Activated CD4-positive, alpha-beta memory T cell treated with anti-CD3 and anti-CD28 coated beads, Interleukin-2, amount 10 ng/mL, durations not matched to agents 7 days and 5 days (primary cell): ENCODE measurements at places on chromosomes 2 and 18.

DNA sequence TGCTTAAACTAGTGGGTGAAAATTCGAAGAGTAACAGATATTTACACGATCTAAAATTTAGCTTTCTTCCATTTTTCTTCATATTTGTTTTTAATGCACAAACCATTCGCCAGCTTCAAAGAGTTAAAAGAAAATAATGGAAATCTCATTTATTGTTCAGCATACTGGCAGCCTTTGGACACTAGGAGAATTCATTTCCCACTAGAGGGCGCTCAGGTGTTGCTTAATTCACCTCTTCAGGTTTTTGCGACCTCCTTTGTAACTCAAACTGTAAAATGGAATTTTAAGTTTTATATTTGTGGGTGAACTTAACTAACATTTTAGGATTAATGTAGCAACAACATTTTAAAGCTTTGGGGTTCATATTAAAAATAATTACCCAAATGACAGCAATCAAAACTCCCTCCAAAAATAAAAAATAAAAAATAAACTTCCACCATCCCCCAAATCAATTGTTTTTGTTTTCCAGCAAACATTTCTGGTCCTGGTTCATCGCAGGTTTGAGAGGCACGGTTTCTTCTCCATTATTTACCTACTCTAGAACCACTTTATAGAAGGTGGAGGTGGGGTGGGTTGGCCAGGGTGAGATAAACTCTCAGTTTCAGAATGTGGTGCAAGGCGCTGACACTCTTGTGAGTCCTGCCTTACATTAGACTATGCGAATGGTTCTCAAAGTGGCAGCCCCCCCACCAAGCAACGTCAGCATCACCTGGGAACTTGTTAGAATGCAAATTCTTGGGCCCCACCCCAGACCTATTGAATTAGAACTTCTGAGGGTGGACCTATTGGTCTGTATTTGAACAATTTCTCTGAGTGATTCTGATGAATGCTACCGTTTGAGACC, 24.7 kb upstream of the PNPT1 start:
- no peak overlapping the region for H3K4me3 ChIP-seq
- no peak overlapping the region for H3K27ac ChIP-seq
- peaks cover 1% of the 10 kb centered on the region for H3K27me3 ChIP-seq
- no peaks in the 10 kb centered on the region for H3K4me1 ChIP-seq
- no peaks in the 10 kb centered on the region for H3K36me3 ChIP-seq
- peak; percentile 38 for DNase-seq

GRCh38 chr18:68800075-68800474, 2.2 kb downstream of the CCDC102B start:
- no peaks in the 10 kb centered on the region for H3K27me3 ChIP-seq
- H3K27ac ChIP-seq, result no peak overlapping the region
- H3K4me1 ChIP-seq, result no peaks in the 10 kb centered on the region
- no peak for DNase-seq
- no peaks in the 10 kb centered on the region for H3K36me3 ChIP-seq
- no peak overlapping the region for H3K4me3 ChIP-seq

DNA sequence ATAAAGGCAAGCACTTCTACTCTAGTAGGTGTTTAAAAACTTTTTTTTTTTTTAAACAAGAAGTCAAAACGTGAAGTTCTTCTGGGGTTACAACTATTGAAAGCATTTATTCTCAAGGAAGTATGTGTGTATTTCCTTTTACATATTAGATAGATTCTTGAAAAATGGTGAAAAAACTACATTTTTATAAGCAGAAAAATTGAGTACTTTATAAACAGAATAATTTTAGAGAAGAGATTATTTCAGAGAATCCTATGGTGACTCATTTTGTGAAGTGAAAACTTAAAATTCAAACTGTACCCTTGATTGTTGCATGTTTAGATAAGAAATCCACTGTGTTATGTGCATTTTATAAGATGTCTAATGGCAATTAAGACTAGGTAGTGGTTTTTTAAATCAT, 2.9 kb downstream of the EML4 start:
- H3K27me3 ChIP-seq, result no peaks in the 10 kb centered on the region
- no peak overlapping the region for H3K27ac ChIP-seq
- H3K36me3 ChIP-seq, result peaks cover 21% of the 10 kb centered on the region
- no peak overlapping the region for H3K4me3 ChIP-seq
- peaks cover 37% of the 10 kb centered on the region for H3K4me1 ChIP-seq

DNA sequence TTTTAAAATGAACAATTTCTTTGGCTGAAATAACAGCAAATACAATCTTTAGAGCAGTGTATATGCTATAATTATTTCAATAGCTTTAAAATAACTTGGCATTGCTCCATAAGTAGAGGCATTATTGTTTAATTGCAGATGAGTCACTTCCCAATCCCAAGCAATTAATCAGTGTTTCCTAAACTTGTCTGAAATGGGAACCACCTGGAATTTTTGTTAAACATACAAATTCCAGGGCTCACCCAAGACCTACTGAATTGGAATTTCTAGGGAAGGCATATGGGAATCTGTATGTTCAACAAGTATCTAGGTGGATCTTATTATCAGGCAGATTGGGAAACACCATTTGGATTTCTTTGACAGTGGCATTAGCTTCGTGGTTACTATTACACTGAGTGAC, 27.1 kb upstream of the FMNL2 start:
- no peak overlapping the region for H3K4me3 ChIP-seq
- no peaks in the 10 kb centered on the region for H3K36me3 ChIP-seq
- no peaks in the 10 kb centered on the region for H3K4me1 ChIP-seq
- H3K27ac ChIP-seq, result no peak overlapping the region

- H3K27ac ChIP-seq, result no peak overlapping the region
- no peaks in the 10 kb centered on the region for H3K27me3 ChIP-seq
- no peak overlapping the region for H3K4me3 ChIP-seq
- peaks cover 18% of the 10 kb centered on the region for H3K4me1 ChIP-seq
These were observed 21.1 kb downstream of the CASP10 start for GRCh38 chr2:201203916-201204654.

GRCh38 chr2:112870841-112871835, 34.6 kb upstream of the IL1B start:
- no peak for DNase-seq
- no peak overlapping the region for H3K4me3 ChIP-seq
- H3K4me1 ChIP-seq, result peaks cover 24% of the 10 kb centered on the region
- peaks cover 24% of the 10 kb centered on the region for H3K27me3 ChIP-seq

GRCh38 chr18:42365591-42365990, 410.6 kb downstream of the PIK3C3 start:
- no peak overlapping the region for H3K4me3 ChIP-seq
- no peaks in the 10 kb centered on the region for H3K27me3 ChIP-seq
- no peak for DNase-seq
- H3K4me1 ChIP-seq, result no peaks in the 10 kb centered on the region
- H3K27ac ChIP-seq, result no peak overlapping the region

GRCh38 chr2:53053937-53054336, 713.7 kb upstream of the CHAC2 start:
- no peaks in the 10 kb centered on the region for H3K27me3 ChIP-seq
- no peak for DNase-seq
- no peaks in the 10 kb centered on the region for H3K36me3 ChIP-seq
- H3K4me1 ChIP-seq, result no peaks in the 10 kb centered on the region
- H3K27ac ChIP-seq, result no peak overlapping the region

GRCh38 chr2:176565641-176566323, 296.5 kb downstream of the MTX2 start:
- H3K27me3 ChIP-seq, result peaks cover 41% of the 10 kb centered on the region
- no peaks in the 10 kb centered on the region for H3K36me3 ChIP-seq
- no peak overlapping the region for H3K4me3 ChIP-seq
- no peak for DNase-seq
- no peaks in the 10 kb centered on the region for H3K4me1 ChIP-seq

GRCh38 chr2:196337208-196337953, 166.0 kb upstream of the STK17B start:
- H3K4me3 ChIP-seq, result no peak overlapping the region
- peaks cover 2% of the 10 kb centered on the region for H3K4me1 ChIP-seq
- peak; percentile 23 for DNase-seq
- H3K27ac ChIP-seq, result no peak overlapping the region

- H3K36me3 ChIP-seq, result peaks cover 43% of the 10 kb centered on the region
- H3K27ac ChIP-seq, result no peak overlapping the region
These were observed 22.5 kb downstream of the TXNL1 start for GRCh38 chr18:56615738-56616520.

GRCh38 chr18:75790796-75791195, 363.3 kb upstream of the SMIM21 start:
- no peaks in the 10 kb centered on the region for H3K36me3 ChIP-seq
- DNase-seq, result no peak
- no peaks in the 10 kb centered on the region for H3K4me1 ChIP-seq
- H3K27ac ChIP-seq, result no peak overlapping the region

DNA sequence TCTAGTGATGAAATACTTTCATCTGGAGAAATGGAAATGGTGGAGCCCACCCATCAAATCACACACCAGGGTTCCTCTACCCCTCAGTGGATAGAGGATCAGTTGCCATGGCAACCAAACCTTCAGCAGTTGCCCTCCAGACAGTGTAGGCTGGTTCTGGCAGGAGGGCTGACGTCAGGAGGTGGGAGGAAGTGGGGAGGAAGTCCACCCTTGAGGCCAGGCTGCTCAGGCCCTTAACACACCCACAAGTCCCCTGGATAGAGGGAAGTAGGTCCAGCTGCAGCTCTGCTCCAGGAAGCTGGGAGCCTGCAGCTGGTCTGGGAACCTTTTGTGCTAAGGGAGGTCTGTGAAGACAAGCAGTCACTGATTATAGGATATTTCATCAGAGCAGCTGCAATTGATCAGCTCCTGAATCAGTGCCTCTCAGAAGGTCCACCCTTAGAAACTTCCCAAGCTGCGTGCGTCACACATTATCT, 186.6 kb downstream of the MTX2 start:
- no peak overlapping the region for H3K4me3 ChIP-seq
- H3K27ac ChIP-seq, result no peak overlapping the region
- H3K27me3 ChIP-seq, result peaks cover 23% of the 10 kb centered on the region
- no peak for DNase-seq
- no peaks in the 10 kb centered on the region for H3K36me3 ChIP-seq

- no peak overlapping the region for H3K4me3 ChIP-seq
- H3K27ac ChIP-seq, result no peak overlapping the region
- H3K36me3 ChIP-seq, result no peaks in the 10 kb centered on the region
- no peaks in the 10 kb centered on the region for H3K27me3 ChIP-seq
- no peaks in the 10 kb centered on the region for H3K4me1 ChIP-seq
These were observed 15.1 kb downstream of the GALNT13 start for GRCh38 chr2:153886833-153887232.

GRCh38 chr2:207256476-207257207, 90.9 kb upstream of the KLF7 start:
- H3K27me3 ChIP-seq, result peaks cover 6% of the 10 kb centered on the region
- no peak for DNase-seq
- H3K27ac ChIP-seq, result no peak overlapping the region
- peaks cover 28% of the 10 kb centered on the region for H3K4me1 ChIP-seq
- no peaks in the 10 kb centered on the region for H3K36me3 ChIP-seq

GRCh38 chr2:221361633-221362032, 210.5 kb downstream of the EPHA4 start:
- no peak for DNase-seq
- no peak overlapping the region for H3K4me3 ChIP-seq
- H3K27ac ChIP-seq, result no peak overlapping the region

- H3K4me1 ChIP-seq, result no peaks in the 10 kb centered on the region
- no peak overlapping the region for H3K4me3 ChIP-seq
- no peak overlapping the region for H3K27ac ChIP-seq
- no peaks in the 10 kb centered on the region for H3K36me3 ChIP-seq
- DNase-seq, result no peak
These were observed 163.7 kb downstream of the FBXO15 start for GRCh38 chr18:73983970-73984369.

- H3K36me3 ChIP-seq, result no peaks in the 10 kb centered on the region
- H3K27me3 ChIP-seq, result peaks cover 20% of the 10 kb centered on the region
- DNase-seq, result no peak
- peak overlapping the region; percentile 59 for H3K4me3 ChIP-seq
These were observed 1.1 kb downstream of the L3MBTL4 start for GRCh38 chr18:6413579-6414117.

- H3K27me3 ChIP-seq, result no peaks in the 10 kb centered on the region
- H3K27ac ChIP-seq, result no peak overlapping the region
- H3K4me1 ChIP-seq, result no peaks in the 10 kb centered on the region
- H3K4me3 ChIP-seq, result no peak overlapping the region
These were observed 294.1 kb downstream of the KCNS3 start for GRCh38 chr2:18172607-18173006.

DNA sequence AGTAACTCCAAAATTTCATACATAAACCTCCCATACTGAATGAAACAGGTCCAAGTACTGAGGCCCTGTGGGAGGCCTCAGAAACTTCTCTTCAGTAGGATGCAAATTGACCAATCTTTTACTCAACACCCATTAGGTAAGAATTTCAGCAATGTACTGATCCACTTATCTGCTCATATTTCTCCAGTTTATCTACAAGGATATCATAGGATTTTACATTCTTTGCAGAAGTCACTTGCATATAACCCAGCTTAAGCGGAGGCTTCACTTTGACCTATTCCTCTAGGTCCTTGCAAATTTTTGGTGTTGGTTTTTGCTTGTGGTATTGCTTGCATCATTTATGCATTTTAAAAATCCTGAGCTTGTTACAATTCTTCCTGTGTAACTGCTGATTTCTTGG, 28.8 kb upstream of the SLC3A1 start:
- no peak overlapping the region for H3K4me3 ChIP-seq
- H3K27me3 ChIP-seq, result peaks cover 6% of the 10 kb centered on the region
- no peak for DNase-seq
- H3K27ac ChIP-seq, result no peak overlapping the region

- H3K27ac ChIP-seq, result no peak overlapping the region
- H3K4me3 ChIP-seq, result no peak overlapping the region
- H3K36me3 ChIP-seq, result no peaks in the 10 kb centered on the region
- DNase-seq, result no peak
These were observed 8.0 kb upstream of the CDK15 start for GRCh38 chr2:201798252-201798913.

DNA sequence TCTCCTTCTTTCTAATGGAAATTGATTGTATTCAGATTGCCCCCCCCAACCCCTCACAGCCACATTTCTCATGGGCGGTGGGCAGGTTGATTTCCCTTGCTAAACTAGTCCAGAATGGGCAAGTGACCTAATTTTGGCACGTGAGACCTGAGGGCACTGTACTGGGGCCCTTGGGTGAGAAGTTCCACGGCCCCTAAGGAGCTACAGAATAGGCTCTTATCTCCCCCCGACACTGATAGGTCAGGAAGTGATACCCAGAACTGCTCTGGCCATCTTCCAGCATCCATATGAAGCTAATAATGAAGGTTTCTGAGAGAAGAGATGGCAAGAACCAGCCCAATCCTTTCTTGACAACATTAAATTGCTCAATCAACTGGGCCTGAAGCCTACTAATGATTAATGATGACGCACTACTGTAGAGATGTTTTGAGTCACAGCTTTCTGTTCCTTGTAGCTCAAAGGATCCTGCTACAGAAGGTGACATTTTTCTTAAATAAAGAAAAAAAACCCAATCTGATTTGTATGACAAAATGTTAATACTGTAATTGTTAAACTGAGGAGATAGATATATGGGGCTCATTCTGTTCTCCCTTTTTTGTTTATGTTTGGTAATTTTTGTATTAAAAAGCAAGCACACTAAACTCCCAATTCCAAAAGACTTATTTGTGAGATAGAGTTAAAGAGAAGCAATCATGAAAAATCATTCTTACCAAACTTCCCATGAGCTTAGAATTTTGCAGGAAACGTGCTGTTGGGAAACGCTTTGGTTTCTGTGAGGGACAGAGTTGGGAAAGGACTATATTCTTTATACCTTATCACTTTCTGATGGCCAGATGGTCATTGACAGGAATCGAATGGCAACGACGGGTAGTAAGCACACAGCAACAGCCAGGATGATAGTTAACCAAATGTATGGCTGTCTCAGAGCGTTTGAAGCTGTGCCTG, 28.2 kb upstream of the NARS1 start:
- no peaks in the 10 kb centered on the region for H3K4me1 ChIP-seq
- DNase-seq, result no peak
- H3K27ac ChIP-seq, result no peak overlapping the region
- H3K27me3 ChIP-seq, result no peaks in the 10 kb centered on the region
